Stimulated activated CD8-positive, alpha-beta memory T cell treated with anti-CD3 and anti-CD28 coated beads, Interleukin-7, amount 100 ng/mL, for 4 hours (primary cell): ENCODE measurements at places on chromosomes 2 and 18.

DNA sequence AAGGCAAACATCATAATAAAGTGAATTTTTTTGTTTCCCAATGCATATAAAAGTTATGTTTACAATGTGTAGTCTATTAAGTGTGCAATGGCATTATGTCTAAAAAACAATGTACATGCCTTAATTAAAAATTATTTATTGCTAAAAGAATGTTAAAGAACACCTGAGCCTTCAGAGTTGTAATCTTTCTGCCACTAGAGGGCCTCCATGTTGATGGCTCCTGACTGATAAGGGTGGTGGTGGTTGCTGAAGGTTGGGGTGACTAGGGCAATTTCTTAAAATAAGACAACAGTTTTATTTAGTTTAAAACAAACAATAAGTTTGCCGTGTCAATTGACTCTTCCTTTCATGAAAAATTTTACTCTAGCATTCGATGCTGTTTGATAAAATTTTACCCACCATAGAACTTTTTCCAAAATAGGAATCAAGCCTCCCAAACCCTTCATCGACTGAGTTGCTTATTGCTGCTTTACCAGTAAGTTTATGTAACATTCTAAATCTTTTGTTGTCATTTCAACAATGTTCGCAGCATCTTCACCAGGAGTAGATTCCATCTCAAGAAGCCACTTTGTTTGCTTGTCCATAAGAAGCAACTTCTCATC, 32.3 kb downstream of the MAP3K2 start:
- no peak for DNase-seq

- no peak for DNase-seq
These were observed 70.0 kb upstream of the ATIC start for GRCh38 chr2:215241791-215242305.

DNA sequence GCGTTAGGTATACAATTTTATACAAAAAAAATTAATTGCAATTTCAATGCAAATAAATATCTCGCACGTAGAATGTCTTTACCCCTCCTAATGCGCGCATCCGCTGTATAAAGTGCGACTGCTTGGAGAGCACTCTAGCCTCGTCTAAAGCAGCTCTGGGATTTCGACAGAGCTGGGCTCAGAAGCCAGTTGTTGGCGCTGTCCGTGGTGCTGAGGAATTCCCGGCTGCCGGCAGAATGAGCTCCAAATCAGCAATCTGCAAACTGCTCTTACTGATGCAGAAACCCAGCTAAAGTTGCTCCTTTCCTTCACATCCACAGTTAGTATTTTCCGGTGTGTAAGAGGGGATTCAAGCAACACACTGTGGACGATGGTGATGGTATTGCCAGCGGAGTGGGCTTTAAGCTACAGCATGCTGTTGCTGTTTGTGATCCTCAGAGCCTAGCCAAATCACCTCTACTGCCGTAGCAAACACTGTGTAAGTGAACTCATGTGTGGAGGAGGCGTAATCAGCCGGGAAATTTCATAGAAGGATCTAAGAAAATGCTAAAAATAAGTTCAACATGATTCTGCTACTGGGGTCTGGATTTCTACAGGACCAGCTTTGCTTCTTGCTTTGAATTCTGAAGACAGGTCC, at the start of gene VWC2L:
Gene VWC2L (plus strand): TSS at position 137 of the 637 bp plus-strand sequence. CDS start 3,140 bp downstream, outside the sequence.
- no peak for DNase-seq

DNA sequence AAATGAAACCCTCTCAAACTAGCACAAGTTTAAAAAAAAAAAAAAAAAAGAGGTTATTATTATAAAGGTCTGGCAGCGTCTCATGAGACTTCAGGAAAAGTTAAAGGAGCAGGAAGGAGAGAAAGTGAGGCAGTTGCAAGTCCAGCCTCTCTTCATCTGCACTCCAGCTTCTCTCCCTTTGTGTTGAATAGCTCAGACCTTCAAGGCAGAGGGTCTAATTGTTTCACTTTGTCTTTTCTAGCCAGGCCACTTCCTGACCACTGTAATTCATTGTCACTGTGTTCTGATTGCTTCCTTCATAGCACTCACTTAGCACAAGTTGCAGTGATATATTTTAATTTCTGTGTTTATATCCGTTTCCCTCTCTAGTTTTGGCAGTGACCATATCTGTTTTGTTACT, 99.9 kb downstream of the SPATS2L start:
- DNase-seq, result no peak

DNA sequence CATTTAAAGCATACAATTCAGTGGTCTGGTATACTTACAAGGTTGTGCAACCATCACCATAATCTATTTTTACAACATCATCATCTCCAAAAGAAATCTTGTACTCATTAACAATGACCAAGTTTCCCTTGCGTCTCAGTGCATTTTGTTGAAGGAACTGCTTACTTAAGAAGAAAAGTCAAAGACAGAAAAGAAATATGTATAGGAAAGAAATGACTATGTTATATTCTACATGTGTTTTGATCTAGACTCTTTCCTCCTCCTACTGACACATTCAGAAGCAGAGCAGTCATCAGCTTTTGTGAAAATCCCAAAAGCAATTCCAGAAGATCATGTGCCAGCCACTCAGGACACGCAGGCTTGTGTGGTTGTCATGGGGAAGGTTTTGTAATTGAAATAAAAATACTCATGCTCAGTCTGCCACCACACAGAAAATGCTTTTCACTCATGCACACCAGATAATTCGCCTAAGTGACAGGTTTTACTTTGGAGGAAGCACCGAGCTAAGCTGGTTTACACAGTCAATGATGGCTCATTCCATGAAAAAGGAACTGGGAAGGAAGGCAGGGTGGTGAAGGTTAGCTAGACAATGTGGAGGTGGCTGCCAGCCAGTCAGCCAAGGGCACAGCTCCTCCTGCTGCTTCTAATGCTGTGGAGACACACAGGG, 158.5 kb upstream of the REV1 start:
- DNase-seq, result no peak

- no peak for DNase-seq
These were observed 4.6 kb downstream of the ARHGAP15 start for GRCh38 chr2:143133783-143134182.

GRCh38 chr18:44410740-44411139, 269.9 kb upstream of the SETBP1 start:
- DNase-seq, result no peak

GRCh38 chr18:27185025-27185763, at the start of gene CHST9:
TSS of gene CHST9 (minus strand) at chr18:27185308. CDS start at chr18:27142809, 42,499 bp downstream.
- DNase-seq, result no peak
